ENCODE measurements at places on chromosomes 4 and X. TPM values are rescaled to one million over a fixed set of nuclear protein-coding genes. Genes with fewer than 3 reads are reported as not detected.

CLDN34 gene
- total RNA-seq = 0.50 TPM

PFKFB1 gene
- 19.2 TPM for total RNA-seq

VCX2 gene
- not detected for total RNA-seq

DNA sequence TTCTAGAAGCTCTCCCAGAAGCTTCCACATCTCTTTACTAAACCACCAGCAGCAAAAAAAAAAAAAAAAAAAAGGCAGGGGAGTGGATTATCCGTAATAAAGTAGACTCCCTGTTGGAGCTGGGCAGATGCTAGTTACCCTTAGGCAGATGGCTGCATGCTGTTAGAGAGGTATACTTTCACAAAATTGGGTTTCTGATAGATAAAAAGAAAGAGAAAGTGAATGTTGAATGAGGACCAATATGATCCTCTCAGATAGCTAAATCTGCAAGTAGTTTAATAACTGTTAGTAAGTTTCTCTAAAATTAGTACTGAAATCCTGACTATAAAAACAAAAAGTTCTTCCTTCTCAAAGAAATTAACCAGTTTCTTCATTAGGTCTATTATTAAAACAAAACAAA lies 195.4 kb downstream of the ANAPC10 start:
- DNase-seq = no peak

DNA sequence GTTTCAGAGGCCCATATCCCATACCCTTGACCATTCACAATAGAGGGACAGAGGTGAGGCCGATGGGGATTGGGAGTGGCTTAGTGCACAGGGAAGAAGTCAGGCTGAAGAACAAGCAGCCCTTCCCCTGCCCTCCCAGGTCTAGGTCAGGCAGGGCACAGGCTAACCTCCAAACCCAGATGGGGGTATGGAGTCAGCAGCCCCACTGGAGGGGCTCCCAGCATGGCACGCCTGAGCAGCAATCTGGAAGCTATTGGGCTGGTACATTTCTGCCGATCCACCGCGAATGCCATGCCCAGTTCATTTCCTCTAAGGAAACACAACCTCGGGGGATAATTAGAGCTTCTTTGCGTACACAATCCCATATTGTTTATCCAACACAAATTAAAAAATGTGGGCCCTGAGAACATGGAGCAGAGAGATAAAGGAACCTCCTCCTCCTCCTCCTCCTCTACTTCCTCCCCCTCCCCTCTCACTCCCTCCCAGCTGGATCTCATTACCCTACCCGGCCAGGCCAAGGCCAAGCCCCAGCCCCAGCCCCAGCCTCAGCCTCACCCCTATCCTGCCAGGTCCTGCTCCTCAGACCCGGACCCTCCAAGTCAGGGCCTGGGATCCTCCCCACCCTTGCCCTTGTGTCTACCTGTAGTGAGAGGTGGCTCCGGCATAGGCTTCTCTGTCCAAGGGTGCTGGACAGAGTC lies 83.0 kb downstream of the PJA1 start:
- DNase-seq = no peak

DNA sequence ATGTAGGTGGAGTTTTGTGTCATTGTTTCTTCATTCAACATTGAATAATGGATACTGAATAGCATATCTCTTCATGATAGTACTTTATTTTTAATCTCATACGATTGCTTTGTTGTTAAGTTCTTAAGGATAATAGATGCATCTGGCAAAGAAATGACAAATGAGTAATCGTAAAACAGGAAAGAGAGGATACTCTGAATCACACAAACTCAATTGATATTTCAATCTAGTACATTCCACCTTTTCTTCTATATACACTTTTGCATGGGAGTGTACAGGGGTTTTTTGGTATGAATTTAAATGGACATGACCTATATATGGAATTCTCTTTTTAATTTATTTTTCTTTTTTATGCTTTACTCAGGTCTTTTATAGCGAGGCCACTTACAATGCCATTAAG lies 186.9 kb upstream of the STK26 start:
- no peak for DNase-seq

GRCh38 chr4:14841801-14842768 lies 160.2 kb upstream of the CPEB2 start:
- no peak for DNase-seq

GRCh38 chr4:94561249-94562024 lies 109.7 kb downstream of the PDLIM5 start:
- no peak for DNase-seq

DNA sequence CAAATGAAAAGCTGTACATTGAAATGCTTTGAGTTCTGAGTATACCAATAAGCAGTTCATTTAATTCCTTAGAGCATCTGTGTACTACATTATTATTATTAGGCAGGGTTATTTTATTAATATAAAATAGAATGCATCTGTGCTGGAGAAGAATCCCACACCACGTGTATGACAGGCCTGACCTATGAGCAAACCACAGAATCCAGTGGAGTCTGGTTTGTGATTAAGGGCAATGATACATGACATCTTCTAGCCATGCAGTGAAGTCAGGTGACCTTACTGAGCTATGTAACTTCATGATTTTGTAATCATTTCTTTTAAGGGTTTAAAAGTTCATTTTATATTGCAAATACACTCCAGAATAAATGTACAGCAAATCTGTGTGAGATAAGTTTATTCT lies 1165.0 kb upstream of the TENM3 start:
- DNase-seq = no peak

DNA sequence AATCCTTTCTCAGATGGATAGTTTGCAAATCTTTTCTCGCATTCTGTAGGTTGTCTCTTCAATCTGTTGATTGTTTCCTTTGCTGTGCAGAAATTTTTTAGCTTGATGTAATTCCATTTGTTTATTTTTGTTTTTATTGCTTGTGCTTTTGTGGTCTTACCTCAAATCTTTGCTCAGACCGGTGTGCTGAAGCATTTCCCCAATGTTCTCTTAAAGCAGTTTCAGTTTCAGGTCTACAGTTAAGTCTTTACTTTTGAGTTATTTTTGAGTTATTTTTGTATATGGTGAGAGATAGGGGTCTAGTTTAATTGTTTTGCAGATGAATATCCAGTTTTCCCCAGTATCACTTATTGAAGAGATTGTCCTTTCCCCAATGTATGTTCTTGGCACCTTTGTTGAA lies 18.2 kb upstream of the SLC25A14 start:
- no peak for DNase-seq

GRCh38 chr4:7207628-7208231 lies 15.4 kb downstream of the SORCS2 start:
- DNase-seq = no peak

GRCh38 chr4:143726714-143727113 lies 26.2 kb upstream of the FREM3 start:
- no peak for DNase-seq

Measured in liver (tissue), 10 donors.